ENCODE measurements at places on chromosomes 6 and 20.
A peak's percentile ranks its signal among the peaks of the same experiment; 100 is the strongest.

DNA sequence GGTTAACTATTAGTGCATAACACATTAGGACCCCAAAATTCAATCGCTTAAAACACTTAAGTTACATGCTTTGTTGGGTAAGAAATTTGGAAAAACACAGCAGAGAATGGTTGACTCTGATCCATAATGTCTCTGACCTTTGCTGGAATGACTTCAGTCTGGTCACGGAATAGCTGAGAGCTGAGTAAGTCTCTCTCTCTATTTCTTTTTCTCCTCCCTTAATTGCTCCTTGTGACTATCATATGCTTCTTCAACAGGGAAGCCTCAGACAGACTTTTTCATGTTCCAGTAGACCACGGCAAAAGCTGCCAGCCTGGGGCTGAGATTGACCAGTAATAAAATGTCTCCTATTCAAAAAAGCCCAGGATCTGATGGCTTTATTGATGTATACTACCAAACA, 4.8 kb downstream of the OR12D1 start:
- DNase-seq: no peak

DNA sequence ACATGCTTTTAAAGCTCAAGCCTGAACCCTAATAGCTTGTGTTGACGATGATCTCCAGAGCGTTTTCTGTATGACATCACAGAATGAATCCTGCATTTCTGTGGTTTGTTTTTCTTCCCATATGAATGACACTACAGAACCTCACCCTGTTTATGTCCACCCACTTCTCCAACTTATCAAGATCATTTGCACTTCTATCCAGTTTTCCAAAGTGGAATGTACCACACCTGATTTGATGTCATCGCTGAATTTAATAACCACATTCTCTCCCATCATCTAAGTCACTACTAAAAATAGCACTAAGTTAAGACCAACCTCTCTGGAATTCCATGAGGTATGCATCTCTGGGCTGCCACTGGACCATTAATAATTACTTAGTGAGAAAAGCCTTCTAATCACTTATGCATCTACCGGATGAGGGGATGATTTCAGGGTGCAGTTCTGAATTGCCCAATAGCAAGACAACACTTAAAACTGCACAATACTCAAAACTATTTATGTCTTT, 33.3 kb upstream of the CITED2 start:
- DNase-seq: no peak

DNA sequence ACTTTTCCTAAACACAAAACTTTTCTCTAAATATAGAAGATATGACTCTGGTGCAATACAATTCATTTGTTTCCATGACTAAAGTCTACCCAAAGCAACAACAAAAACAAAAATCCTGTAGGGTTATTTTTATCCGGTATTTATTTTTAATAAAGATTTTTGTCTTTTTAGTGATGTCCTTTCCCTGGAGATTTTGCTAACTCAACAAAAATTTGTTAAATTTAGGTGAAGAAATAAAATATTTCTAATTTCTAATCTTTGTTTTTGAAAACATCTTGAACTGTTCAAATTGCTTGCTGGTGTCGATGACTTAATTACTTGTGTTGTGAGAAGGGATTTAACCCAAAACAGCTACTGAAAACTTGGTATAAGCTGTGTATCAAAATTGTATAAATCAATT, 741.8 kb downstream of the HDGFL1 start:
- no peak for DNase-seq

- DNase-seq: no peak
Measured at GRCh38 chr20:62606016-62606415, 36.3 kb upstream of the SLCO4A1 start.

- no peak for DNase-seq
Measured at GRCh38 chr6:158854214-158855101, 35.3 kb upstream of the EZR start.

DNA sequence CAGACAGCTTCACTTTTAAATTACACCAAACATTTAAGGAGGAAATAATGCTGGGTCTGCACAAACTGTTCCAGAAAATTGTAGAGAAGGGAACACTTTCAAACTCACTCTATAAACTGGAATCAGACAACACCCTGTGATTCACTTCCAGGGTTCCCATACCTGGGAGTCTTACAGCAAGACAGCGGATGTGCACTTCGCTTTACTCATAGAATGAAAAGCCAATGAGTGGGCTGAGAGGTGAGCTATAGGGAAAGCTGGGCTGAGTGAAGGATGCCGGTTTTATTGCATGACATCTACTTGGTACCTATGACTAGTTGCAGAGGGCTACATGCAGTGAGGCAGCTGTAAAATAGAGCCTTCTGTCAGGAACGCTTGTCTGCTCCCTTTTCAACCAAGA, 152.1 kb downstream of the FNDC1 start:
- no peak for DNase-seq

DNA sequence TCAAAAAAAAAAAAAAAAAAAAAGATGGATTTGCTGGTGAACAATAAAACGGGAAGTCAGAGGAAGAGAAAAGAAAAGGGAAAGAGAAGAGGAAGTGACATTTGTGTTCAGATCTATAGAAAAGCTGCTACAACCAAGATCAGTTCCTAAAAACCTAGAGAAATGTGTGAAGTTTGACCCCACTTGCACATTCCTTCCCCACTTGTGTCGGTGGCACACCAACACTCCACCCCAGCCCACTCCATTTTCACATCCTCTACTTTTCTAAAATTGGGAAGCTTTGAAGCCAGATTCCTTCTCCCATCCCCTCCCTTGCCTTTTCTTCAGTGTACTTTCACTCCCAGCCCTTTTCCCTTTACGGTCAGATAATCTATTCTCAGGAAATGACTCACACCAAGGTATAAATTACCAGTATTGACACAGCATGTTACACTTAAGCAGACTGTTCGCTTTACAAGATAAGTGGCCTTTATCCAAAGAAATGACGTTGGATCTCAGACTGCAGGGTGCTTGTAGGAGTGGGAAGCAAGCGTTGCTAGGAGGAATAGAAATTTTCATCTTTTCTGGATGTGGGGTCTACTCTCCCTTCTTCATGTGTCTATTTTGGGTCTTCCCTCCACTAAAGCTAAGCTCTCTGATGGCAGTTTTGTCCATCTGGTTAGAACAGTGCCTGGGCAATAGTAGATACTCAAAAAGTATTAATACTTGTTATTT, 92.5 kb upstream of the ADGRF1 start:
- DNase-seq: no peak

DNA sequence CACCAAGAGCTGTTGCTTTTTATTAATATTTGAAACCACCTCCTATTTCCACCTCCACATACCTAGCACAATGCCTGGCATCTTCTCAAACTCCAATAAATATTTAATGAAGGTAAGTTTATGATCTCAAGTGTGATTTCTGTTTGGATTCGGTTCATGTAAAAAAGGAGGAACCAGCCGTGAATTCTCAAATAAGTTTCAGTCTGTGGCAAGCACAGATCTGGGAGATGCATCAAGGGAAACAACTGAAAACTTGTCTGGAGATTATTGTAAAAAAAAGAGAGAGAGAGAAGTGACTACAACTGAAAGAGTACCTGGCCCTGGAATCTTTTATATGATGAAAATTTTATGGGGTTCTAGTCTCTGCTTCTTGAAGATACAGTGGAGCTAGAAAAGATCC, 52.8 kb upstream of the PNRC1 start:
- DNase-seq: no peak

GRCh38 chr6:135128268-135128914, 52.7 kb upstream of the MYB start:
- DNase-seq: peak; percentile 59

- DNase-seq: no peak
Measured at GRCh38 chr20:51121901-51122412, 99.0 kb upstream of the KCNG1 start.

DNA sequence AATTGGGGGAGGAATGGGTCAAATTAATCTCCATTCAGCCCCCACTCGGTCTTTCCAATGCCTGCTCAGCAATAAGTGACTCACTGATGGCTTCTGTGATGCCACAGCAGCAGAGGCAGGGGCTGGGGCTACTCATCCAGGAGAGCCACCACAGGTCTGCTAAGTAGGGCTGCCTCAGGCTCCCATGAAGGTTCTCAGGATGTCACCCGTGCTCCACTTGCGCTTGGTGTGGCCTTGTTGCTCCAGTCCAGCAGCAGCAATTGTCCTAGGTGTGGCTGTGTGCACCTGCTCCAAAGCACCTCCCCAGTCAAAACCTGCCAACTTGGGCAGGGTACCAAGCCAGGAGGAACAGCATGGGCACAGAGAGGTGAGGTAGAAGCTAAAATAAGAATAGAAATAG, 627 bp upstream of the LY6G6C start:
- no peak for DNase-seq

DNA sequence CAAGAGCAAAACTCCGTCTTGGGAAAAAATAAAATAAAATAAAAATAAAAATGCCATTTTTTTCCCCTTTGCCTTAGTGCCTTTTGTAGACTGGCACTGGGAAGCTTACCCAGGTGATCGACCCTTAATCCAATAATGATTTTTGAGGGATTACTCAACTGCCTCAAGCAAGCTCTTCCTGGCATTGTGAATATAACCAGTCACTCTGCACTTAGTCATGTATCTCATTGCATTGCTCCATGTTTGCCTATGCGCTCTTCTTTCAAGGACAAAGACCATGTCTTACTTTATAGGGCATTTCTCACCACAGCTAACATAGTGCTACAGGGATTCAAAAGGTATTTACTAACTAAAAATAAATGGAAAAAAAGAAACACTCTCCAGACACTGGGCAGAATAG, 13.0 kb downstream of the GFOD1 start:
- no peak for DNase-seq

GRCh38 chr6:99189823-99190721, 159.4 kb downstream of the FAXC start:
- no peak for DNase-seq

DNA sequence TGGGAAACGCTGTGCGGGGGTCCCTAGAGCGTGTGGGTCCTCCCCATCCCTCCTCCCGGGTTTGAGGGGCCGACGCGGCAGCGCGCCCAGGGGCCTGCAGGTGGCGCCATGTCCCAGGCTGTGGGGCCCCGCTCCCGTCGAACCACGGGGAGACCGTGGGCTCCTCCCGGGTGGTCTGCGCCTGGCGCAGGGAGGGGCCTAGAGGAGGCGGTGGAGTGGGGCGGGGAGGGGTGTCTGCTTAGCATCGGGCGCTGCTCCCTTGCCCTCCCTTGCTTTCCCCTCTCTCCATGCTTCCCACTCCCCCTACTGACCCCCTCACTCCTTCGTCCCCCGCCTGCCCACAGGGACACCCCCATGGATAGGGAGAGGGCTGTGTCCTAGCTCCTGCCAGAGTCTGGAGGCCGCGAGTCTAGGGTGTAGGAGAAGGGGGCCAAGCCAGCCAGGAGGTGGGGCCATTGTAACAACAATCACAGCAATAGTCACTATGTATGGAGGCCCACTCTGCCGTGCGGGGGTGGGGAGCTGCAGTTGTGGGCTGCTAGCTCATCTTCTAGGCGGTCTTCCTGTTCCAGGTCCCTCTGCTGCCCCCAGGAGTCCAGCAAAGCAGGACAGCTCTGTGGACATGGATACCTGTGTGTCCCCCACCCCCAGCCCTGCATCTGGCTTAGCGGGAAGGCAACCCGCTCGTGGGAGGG, 51.7 kb downstream of the CHMP4B start:
- no peak for DNase-seq

DNA sequence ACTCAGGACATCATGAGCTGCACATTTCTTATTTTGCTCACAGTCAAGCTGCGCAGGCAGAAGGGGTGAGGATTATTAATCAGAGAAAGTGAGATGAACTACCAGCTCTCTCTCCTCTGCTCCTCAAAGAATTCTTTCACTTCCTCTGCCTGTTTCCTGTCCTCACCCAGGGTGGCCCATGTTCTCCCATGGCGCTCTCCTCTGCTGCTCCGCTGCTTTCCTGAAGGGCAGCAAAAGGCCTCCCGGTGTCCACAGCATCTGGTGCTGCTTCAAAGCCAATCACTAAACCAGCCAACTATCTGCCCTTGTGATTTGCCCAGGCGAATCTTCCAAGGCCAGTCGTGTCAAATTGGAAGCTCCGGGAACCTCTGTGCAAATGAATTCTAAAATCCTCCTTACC, 324.2 kb downstream of the TPBG start:
- no peak for DNase-seq

DNA sequence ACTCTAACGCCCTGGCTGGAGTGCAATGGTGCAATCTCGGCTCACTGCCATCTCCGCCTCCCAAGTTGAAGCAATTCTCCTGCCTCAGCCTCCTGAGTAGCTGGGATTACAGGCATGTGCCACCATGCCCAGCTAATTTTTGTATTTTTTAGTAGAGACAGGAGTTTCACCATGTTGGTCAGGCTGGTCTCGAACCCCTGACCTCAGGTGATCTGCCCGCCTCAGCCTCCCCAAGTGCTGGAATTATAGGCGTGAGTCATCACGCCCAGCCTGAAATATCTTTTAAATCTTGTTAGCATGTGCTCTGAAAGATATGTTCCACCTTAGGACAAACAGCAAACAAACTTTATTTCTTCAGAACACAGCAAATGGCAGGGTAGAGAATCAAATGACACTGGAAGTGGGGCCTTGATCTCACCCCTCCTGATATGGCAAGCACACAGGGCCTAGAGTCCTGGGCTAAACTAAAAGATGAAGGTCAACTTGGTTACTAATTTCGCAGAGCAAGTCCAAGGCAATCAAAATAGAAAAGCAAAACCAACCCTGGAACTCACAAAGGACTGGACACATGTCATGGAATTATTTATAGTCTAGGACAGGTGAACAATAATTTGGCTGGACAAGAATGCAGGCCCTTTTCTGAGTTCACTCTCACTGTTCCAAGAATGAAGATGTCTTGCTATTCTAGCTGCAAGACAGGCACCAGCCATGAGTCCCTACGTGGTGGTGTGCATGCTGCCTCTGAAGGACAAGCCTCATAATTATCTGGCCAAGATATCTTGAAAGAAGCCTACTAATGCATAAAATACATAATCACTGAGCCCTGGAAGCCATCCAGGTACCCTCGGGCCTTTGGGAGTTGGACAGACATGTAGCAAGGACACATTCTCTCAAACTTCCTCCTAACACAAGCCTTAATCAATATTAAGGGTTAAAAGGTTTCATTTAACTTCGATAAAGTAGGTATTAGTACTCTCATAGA, 35.6 kb downstream of the B4GALT5 start:
- no peak for DNase-seq

GRCh38 chr6:20906945-20907344, 372.7 kb downstream of the CDKAL1 start:
- no peak for DNase-seq

DNA sequence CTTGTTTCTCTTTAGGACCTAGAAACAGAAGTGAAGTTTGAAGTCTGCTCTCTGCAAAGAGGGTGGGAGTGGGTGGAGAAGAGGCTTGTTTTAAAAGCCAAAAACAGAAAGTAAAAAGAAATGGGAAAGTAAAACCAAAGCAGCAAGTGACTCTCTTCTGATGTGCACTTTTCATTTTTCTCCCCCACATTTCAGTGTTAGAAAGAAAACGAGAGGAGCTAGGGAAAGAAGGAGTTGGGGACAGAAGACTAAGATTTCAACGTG, 1.3 kb downstream of the C6orf141 start:
- DNase-seq: no peak

DNA sequence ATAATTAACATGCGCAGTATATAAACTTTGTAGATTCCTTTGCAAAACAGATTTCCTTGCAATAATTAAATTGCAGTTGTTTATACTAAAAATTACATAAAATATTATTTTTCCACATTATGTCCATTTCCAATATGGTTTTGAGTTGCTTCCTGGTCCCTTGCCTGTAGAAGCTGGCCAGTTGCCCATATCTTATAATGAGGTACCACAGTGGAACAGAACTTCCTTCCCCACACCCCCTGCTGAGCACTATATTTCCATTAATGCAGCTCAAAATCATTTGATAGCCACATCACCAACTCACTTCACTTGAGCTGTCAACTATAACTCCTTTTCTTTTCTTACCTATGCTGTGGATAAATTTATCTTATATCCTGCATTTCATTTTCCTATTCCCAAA, 194.6 kb downstream of the DST start:
- no peak for DNase-seq
